ENCODE measurements at places on chromosomes 13 and 19. TPM values are rescaled to one million over a fixed set of nuclear protein-coding genes. Genes with fewer than 3 reads are reported as not detected.

DNA sequence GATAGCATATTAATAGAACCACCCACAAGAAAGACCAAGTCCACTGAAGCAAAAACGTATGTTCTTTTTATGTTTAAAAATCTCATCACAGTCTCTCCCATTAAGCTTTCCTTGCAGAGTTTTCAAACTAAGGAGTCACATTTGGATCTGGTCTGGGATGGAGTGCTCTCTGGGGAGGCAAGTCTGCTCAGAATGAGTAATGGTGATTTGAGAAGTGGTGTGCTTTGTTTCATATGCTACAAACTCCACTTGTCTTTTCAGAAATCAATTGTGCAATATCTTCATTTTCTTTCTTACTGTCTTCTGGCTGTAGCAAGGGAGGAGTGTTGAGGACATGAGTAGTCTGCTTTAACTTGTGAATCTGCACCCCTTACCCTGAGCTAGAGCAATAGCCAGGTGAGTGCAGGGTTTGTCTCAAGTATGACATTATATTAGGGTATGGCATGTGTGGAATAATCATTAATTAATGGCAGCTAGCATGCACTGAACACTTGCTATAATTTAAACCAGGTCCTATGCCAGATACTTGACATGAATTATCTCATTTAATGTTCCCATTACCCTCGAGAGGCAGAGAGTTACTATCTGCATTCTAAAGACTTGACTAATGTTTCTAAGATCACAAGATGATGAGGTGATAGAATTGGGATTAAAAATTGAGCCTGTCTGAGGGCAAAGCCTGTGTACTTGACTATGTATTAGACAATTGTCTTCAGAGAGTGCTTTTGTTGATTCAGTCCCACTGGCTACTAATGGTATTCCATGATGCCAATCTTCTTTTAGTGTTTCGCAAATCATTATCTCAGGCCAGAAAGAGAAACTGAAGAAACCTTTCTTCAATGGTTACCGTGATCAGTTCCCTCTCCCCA, 171.8 kb downstream of the GPC6 start:
- no peak for DNase-seq

The TPM4 gene
- polyA plus RNA-seq: 204 TPM

DNA sequence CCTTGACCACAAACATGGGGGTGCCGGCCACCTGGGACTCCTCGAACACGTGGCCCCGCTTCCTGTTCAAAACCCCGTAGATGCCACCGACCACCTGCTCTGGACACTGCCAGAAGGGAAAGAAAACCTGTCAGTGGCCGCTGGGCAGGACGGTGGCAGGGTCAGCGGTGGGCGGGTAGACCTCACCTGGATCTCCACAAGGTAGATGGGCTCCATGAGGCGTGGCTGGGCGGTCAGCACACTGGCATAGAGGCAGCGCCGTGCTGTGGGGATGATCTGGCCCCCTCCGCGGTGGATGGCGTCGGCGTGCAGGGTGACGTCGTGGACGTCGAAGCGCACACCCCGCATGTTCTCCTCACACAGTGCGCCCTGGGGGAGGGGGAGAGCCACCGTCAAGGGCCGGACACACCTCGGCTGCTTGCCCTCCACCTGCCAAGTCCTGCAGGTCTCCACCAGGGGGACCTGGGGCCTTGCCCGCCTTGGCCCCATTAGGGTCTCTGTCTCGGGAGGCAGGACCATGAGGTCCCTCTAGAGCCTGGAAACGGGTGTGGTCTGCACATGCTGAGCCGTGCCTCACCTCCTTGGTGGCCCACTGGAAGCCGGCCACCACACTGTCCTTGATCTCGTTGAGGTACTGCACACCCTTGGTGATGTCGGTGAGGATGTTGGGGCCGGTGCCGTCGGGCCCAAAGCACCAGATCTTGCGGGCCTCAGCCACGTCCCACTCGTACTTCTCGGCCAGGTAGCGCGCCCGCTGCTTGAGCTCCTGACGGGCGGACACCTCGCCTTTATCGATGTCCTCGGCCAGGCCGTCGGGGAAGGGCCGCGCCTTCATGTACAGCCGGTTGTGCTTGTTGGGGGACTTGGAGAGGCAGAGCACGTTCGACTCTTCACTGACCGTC, 6.6 kb upstream of the DAPK3 start:
- DNase-seq: peak; percentile 53

DNA sequence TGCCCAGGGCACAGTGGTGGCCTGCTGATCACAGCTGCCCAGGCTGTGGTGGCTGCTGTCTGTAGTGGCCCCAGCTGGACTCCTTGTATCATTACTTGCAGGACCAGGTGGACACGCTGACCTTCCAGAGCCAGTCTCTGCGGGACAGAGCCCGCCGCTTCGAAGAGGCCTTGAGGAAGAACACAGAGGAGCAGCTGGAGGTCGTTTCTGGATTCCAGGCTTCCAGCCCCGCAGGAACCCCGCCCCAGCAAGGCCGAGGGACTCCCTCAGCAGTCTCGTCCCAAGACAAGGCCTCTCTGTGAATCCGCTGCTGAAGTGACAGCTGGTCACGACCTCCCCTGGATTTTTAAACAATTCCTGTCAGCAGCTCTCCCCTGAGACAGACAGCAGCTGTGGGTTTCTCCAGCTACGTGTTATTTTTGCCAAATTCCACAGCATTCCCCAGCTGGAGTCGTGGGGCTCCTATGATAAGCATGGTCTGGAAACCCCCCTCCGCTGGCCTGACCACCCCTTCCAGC, 98.3 kb downstream of the SLC7A1 start:
- no peak for DNase-seq

DNA sequence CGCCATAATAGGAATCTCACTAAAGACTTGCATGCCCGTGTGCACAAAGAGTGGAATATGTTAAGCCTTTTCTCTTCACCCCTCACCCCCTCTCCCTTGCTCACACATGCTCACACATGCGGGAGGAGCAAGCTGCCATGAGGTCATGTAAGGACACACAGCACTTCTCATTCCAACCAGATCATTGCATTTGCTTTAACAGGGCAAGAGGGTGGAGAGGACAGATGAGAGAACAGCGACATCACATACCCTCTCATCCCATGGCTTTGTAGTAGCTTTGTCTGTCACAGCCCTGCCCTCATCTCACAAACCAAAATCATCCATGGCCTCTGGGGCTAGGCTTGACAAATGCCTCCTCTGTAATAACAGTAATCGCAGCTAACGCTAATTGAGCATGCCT, 145.6 kb upstream of the FRY start:
- no peak for DNase-seq

The IFNL1 gene
- polyA plus RNA-seq: not detected

The CALR3 gene
- polyA plus RNA-seq: 0.42 TPM

DNA sequence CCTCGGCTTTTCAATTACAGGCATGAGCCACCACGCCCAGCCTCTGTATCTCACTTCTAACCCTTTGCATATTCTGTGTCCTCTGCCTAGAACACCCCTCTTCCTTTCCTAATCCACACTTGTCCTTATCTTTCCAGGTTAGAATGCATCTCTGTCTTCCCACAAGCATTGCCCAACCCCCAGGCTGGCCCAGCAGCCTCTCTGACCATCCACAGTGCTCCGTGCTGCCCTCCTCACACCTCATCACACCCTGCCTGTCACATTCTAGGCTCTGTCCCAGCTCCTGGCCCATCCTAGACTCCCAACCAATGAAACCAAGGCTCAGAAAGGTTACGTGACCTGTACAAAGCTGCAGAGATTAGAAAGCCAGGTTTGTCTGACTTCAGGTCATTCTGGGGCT, 11.3 kb downstream of the JAK3 start:
- no peak for DNase-seq

DNA sequence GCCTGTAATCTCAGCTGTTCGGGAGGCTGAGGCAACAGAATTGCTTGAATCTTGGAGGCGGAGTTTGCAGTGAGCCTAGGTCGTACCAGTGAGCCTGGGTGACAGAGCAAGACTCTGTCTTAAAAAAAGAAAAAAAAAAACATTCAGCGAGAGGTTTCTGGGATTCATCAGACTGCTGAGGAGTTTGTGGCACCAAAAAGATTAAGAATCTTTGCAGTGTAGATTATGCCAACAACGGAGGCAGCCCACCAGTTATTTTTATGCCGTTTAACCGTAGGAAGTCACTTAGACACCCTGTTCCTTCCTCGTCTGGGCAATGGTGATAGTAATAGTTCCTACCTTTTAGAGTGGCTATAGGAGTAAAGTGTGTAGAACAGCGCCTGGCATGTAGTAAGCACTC, 2.5 kb downstream of the COX6B1 start:
- DNase-seq: no peak

DNA sequence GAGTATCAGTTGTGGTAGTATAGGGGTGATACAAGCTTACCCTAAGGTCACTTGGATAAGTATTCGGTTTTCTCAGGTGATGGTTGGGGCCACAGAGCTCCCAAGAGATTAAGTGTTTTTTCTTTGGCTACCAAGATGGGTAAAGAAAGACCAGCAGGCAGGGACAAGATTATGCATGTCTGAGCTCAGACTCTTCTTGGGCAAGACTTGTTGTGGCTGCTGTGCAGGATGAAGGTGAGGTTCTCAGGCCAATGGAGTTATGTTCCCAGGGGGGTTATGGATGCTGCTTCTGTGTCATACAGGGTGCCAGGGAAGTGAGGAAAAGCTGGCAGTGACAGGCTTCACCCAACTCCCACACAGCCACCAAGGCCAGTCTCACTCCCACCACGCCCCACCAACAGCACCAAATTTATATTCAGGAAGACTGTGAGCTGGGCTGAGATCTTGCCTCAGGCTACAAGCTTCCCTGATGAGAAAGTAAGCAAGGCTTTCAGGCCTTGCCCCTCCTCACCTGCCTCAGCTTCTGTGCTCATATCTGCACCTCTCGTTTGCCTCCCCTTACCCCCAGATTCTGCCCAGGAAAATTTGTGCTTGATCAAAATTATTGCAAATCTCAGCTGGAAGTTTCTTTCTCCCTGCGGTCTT, 511.8 kb upstream of the SLITRK1 start:
- DNase-seq: no peak

The FFAR2 gene
- polyA plus RNA-seq: not detected

DNA sequence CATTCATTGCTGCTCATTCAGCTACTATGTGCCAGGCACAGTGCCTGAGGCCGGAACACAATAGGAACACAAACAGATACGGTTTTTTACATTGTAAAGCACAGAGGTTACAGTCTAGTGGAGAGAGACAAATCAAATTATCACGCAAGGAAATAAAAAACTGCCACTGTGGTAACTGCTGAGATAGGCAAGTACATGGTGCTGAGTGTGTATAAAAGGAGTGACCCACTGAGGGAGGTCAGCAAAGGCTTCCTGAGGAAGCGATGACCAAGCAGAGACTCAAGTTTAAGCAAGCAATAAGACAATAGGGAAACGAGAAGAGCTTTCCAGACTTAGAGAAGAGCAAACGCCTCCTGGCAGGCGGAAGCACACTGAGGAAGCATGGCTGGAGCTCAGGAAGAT, 56.4 kb downstream of the NUFIP1 start:
- no peak for DNase-seq

DNA sequence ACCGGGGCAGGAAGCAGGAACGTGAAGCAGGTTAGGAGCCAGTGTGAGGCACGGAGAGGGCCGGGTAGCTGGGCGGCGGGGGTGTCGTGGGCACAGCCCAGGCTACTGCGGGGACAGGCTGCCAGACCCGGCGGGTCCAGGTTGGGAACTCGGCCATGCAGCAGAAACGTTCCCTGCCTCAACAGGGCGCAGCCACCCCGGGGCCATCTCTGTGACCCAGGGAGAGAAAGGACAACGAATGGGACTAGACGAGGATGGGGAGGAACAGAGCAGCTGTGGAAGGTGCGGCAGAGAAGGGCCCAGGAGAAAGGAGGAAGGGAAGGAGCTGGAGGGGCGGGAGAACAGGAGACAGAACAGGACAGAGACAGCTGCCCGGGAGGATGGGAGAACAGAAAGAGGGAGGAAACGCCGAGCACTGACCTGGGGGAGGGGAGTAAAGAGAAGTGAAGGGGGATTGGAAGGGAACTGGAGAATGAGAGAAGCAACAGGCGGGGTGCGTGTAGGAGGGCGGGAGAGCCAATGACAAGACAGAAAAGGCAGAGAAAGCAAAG, 12.9 kb upstream of the GARIN5A start:
- DNase-seq: no peak

The WDR87 gene
- polyA plus RNA-seq: 0.02 TPM

DNA sequence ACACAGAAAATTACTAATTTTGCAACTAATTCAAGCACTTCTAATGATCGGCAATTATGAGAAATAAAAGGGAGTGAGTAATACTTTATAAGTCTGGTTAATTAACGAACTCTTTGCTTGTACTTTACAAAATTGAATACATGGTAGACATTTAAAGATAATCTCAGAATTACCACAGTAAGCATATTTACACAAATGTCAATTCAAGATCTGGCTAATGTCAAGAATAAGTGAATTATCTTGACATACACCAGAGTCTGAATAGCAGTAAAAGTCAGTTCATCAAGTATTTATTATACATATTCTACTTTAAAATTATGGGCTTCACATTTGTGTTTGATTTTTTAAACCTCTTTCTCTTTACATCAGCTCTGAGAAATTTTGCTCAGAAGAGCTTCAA, 643.4 kb downstream of the OLFM4 start:
- DNase-seq: no peak

DNA sequence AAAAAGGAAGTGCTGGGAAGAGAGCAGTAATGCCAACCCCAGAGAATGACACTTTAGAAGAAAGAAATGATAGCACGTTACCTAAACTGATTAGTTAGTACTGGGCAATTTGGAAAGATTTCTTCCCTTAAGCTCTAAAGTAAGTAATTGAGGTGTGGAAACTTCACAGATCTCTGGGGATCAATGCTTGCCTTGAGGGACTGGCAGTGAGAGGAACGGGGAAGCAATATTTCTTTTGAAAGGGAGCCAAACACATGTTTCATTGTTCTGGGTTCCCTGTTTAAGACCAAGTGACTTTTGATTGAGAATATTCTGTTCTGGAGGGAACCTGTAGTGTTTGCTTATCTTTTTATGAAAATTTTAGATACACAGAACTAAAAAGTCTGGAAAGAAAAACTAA, 190.5 kb downstream of the NDFIP2 start:
- DNase-seq: no peak

The RNF225 gene
- polyA plus RNA-seq: not detected

The ZNF71 gene
- 4.7 TPM for polyA plus RNA-seq

DNA sequence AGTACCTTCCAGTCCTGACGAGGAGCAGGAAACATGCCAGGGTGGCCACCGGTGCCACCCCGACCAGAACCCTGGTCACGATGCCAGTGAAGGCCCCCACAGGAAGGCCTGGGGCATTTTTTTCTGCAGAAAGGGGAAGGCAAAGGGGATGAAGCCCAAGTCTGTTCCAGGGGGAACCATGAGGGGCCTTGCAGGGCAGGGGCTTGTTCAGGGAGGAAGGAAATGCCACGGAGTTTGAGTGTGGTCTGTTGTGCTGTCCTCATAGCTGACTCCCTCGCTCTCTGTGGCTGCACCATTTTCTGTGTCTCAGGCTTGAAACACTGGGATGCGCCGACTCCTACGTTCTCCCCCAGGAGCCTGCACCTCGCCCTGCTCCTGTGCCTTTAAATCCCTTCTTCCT, 27.5 kb upstream of the CEACAM1 start:
- DNase-seq: no peak

The ZNF90 gene
- polyA plus RNA-seq: 102 TPM

All from GM23338 (cell line).